ENCODE measurements at places on chromosomes 12 and 14.

- no peak for DNase-seq
These were observed 218.7 kb downstream of the RASSF9 start for GRCh38 chr12:85617307-85618091.

DNA sequence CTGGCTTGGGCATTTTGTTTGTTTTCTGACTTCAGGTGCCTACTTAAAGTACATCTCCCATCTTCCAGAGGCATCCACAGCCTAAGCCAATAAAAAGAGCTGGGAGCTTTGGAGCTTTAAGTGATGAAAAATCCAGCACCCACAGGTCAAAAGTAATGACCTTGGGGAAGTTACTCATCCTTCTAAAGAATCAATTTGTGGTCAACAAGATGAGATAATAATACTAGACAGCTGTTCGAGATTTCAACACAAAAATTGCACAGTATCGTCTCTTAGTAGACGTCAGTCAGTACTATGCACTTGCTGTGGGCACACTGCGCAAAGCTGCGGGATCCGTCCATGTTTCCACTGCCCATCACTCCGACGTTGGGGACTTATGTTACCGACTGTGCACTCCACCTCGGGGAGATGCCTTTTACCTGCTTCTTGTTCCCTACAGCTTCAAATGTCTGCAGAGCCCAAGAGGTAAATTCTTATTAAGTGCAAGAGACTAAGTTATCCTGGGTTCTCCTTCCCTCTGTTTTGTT is 1.3 kb downstream of the ST8SIA1 start:
- DNase-seq: no peak

DNA sequence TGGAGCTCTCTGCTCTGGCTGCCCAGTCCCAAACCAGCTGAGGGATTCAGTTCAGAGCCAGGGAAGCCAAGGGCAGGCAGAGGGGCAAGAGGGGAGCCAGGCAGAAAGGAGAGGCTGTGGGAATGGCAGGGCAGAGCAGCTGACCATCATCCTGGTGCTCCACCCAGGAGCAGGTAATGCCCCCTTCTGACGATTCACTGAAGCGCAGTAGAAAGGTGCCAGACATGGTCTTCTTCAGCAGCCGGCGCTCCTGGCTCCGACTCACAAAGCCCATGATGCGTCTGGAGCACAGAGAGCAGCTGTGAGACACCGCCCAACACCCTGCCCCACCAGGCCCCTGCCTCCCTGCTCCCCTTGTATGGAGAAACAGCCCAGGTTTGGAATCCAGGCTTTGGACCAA is 8.0 kb downstream of the IL23A start:
- no peak for DNase-seq

DNA sequence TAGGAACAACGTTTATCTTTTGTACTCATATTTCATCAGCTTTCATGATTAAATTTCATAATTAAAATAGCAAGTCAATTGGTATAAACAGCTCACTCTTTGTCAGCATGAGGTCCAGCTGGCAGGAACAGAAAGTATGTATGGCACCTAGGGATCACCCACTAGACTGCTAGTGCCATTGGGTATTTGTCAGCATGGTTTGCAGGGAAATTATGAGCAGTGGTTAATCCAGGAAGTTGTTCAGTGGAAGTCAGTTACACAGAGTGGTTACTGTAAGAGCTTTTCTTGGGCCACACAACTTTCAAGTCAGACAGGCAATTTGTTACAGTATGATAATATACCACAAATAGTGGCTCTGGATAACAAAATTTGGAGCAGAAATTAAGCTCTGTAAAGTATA is 340.3 kb upstream of the RGS6 start:
- peak; percentile 13 for DNase-seq

DNA sequence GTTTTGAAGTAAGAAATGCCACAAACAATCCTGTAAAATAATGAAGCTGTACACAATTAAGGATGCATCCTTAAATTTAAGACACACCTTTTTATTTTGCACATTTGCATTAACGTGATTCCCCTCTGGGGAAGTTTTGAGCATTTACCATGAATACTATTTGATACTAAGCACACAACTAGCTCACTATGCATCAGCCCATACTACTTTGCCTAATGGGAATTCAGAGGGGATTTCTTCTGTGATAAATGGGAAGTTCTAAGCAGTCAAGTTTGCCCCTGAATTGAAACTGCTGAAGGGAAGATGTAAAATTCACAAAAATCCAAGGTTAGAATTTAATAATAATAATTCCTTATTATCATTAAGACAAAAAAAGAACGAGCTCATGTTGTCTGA is 27.4 kb downstream of the SINHCAF start:
- no peak for DNase-seq

DNA sequence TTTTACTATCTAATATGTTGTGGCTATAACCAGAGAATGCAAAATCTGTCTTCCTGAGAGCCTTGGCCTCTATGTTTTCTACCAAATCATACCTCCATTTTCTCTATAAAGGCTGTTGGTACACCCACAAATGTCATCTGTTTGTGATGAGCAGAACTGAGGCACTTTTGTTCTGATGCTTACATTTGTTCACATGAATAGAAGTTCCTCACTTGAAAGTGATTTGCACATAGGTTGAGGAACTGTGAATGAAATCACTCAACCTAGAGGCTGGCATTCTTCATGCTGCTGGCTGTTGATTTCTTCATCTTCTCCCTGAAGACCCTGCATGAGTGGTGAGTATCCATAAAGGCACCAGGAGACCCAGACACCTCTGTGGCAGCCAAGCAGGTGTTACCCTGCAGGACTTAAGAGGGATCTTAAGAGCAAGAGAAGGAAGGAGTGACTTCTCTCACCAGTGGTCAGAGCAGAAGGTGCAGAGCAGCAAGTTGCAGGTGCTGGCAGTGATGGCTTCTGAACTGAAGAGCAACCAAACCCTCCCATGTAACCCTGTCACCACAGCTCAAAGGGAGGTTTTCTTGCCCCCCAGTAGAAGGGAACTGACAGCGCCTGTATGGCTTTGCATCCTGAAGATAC is 110.3 kb downstream of the HMGA2 start:
- no peak for DNase-seq

DNA sequence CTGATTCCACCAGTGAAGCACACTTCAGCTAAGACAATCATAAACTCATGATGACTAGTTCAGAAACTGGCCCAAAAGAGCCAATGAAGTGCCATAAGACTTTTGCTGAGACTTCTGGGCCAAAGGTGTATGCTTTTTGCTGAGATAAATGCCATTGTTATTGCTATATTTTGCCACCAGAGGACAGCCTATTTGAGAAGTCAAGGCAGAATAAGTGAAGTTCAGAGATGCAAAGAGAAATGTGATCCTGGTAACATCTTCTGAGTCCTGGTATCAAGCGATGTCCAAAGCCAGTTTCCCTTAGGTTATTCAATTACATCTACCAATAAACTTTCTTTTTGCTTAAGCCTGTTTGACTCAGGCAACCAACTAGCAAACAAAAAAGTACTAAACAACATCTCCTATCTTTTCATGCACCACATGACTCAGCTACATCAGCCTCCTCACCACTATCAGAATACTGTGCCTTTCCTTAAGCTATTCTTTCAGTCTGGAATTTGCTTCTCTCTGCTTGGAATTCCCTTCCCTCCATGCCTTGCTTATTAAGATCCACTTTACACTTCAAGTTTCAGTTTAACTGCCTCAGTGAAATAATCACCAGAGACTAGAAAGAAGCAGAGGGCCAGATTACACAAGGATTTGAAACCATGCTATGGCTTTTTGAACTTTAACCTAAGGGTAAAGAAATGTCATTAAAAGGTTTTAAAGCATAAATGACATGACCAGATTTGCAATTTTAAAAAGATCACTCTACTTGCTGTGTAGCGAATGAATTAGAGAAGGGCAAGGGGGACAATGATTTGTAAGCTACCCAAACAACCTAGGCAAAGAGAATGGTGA is 14.0 kb downstream of the CRY1 start:
- DNase-seq: no peak

- no peak for DNase-seq
These were observed 200.9 kb downstream of the GRIN2B start for GRCh38 chr12:13780453-13780852.

DNA sequence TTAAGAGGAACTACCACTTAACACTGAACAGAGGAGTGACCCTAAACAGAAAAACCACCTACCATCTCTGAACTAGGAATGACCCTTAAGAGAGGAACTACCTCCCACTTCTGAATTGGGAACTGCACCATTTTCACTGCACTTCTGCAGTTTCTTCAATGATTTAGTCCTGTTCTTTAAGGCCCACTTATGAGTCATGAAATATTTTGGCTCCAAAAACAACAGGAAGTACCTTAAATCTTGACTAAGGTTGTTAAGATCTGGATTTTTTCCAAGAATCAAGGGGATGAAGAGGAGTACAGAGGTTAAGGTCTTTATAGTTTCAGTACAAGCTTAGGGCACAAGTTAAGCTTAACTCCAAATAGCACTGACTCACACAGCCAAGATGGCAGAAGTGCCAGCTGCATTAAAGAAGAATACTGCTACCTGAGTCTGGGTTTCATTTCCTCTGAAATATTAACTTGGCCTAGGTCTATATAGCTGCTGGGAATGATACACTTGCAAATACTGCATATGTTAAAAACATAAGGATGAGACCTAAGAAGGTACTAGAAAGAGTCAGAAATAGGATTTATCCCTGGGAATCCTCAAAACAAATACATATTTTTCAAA is 4.2 kb downstream of the NPC2 start:
- no peak for DNase-seq

- no peak for DNase-seq
These were observed 131.6 kb upstream of the GRIN2B start for GRCh38 chr12:14113031-14113430.

DNA sequence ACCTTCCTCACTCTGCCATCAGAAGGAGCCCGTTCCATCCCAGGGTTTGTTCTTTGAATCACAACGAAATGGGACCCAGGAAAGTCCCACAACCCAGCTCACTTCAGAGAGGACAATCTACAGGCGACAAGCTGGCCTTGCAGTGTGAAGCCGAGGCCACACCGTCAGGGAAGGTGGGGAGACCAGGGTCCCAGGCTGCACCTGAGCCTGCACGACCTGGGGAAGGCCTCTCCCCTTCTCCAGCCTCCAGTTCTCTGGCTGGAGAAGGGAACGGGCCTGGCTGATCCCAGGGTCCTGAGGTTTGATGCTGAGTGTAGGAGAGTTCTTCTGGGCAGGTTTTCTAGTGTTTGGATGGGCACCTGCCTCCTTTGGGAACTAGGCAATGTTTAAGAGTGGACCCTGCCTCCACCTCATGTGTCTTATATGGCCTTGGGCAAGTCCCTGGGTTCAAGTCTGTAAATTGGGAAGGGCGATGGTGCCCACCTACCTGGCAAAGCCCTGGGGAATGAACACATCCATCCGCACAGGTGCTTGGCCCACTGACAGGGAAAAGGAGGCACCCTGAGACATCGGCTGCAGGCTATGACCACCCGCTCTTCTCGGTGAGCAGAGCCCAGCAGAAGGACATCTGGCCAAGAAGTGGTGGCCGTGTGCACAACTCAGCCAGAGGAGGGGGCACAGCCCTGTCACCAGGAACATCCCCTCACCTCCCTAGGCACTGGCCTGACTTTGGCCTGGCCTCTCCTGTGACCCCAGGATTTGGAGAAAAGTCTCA is 77.9 kb upstream of the BCL11B start:
- no peak for DNase-seq

- no peak for DNase-seq
These were observed 458.8 kb upstream of the NOVA1 start for GRCh38 chr14:27056586-27056985.

DNA sequence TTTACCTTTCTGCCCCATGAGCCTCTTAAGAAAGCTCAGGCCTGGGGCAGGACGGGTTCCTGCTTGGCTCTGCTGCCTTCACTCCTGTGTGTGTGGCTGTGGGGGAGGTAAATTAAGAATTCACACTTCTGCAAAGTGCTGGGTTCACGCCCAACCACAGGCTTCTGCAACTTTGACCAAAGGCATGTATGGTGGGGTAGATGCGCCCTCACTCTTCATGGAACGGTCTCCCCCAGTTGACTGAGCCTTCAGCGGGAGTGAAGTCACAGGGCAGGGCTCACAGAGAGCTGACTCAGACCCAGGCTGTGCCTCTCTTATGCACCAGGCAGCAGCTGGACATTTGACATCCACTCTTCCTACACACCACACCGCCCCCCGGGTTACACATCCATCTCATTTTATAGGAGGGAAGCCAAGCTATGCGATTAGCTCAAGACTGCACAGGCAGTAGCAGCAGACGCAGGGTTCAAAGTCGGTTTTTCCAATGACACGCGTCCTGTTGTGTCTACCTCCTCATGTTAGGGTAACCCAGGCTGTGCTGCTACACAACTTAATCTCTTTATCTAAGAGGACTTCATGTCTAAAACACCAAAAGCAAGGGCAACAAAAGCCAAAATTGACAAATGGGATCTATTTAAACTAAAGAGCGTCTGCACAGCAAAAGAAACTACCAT is 15.4 kb upstream of the BCL11B start:
- no peak for DNase-seq

DNA sequence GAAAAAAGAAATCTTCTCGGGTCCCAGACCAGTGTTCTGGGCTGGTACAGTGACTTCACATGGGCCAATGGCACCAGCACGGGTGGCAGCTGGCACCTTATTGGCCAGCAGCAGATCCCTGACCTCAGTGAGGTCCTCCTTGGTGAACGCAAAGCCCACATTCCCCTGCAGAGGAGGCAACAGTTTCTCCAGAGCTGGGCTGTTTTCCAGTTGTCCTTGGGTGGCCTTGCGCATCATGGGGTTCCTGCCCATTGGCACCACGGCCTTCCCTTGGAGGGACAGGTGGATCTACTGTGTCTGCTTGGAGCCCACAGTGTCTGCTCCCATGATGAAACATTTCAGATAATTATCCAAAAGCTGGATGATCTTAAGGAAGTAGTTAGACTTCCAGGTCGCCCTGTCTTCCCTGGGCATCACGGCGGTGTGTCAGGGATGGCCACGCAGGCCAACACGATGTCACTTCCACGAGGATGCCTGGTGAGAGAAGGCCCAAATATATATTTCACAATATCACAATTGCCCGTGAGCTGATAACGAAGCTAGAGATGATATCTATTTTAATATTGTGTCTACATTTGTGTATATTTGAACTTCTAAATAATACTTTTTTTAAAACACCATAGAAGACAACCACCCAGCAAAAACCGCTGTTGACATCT is 15.8 kb downstream of the NFKBIA start:
- no peak for DNase-seq

DNA sequence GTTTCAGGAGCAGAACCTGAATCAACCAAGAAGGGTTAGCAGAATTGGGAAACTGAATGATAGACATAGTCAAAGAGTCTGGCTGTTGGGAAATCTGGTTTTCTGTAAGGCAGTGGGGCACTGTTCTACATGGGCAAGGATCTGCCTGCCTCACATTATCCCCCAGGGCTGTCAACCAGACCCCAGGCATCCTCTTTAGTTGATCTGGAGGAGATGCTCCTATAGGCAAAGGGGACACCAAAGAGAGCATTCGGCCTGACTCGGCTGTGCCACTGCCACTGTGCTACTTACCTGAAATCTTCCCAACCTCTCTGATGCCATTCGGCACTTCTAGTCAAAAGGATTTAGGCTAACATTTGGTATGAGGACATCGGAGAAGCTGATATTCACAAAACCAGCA is 4.1 kb downstream of the ISCU start:
- no peak for DNase-seq

Measured in T47D (cell line).